ENCODE measurements at places on chromosomes 3 and 15.

- no peak for DNase-seq
Observed at GRCh38 chr3:123325766-123326256, 123.1 kb downstream of the ADCY5 start.

DNA sequence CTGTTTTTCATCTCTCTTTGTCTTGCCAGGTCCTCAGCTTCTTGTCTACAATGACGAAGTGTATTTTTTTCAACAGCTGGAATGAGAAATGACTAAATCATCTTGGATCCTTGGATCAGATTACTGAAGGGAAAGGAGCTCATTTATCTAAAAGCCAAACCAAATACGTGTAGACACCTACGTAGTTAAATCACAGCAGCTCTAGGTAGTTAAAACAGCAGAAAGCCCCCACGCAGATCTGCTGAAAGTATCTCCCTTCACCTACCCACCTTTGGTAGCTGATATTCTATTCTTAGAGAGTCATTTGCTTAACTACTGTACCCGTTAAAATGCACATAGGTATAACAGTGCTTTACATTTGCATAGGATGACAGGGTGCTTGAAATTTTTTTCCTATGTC lies 105.5 kb upstream of the WNT5A start:
- no peak for DNase-seq

GRCh38 chr3:72093270-72093991 lies 308.5 kb upstream of the PROK2 start:
- DNase-seq = no peak

DNA sequence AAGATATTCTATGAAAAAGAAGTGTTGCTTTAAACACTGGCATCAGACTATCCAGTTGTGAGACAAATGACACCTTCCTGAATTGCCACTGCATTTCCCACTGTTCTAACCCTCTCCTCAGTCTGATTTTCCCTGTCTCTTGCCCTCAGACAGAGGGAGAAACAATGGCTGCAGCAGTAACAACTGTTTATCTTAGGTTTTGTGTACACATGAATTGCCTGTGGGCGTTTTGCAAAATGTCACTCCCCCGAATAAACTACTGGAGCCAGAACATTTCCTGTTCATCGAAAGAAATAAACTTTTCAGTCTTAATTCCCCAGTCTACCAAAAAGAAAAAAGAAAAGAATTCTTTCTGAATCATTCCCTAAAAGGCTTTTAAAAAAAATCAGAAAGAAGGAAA lies 155.1 kb downstream of the MAGI1 start:
- DNase-seq = no peak

DNA sequence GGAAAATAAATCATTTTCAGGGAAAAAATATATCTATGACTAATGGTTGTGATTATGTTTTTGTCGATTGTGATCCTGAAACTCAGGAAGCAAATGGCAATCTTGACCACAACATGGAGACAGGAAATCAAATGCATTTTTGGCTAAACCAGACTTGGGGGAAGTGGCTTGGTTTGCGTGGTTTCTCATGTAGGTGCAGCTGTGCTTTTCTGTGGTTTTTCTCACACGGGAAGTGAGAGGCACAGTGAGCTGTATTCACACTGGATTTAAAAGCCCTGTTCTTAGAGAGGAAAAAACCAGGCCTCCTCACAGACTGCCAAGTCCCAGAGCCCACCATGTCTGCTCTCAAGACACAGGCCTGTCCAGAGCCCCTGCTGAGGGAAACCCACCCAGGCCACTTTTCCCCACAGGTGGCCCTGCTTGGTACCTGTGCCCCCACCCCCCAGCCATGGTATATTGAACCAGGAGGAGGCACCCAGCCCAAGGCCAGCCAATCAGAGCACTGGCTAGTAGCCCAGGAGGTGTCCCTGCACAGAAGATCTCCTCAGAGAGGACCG lies 46.1 kb downstream of the BTD start:
- DNase-seq = peak; percentile 97

GRCh38 chr3:18302517-18302916 lies 122.6 kb downstream of the SATB1 start:
- peak; percentile 14 for DNase-seq

- DNase-seq = no peak
Observed at GRCh38 chr3:41317298-41317697, 118.0 kb downstream of the CTNNB1 start.

DNA sequence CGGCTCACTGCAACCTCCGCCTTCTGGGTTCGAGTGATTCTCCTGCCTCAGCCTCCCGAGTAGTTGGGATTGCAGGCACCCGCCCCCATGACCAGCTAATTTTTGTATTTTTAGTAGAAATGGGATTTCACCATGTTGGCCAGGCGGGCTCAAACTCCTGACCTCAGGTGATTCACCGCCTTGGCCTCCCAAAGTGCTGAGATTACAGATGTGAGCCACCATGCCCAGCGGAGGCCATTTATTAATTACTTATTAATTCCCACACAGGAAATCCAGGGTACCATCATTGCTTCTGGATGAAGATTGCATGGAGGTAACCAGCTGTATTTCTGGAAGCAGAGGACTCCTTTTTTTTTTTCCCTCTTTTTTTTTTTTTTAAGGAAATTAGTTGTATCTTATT lies 37.8 kb downstream of the MAP4 start:
- no peak for DNase-seq

GRCh38 chr3:45560281-45560971 lies 34.1 kb upstream of the LIMD1 start:
- DNase-seq = no peak

DNA sequence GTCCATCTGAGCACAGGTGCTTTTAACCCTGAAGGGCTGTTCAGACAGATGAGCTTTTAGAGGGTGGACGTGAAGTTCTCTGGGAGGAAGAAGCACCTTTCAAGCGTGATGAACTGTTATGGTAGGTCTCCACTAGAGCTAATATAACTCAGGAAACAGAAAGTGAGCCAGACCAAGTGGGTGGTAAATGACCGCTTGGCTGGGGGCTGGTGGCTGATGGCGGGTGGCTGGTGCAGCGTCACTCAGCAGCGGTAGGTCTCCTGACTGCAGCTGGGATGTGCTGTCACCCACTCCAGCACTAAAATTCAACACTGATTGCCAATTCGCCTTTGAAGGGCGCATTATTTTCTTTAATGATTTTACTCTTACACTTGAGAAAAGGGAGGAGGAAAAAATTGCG lies 31.2 kb upstream of the LACTB start:
- DNase-seq = no peak

GRCh38 chr3:8641472-8641871 lies 3.1 kb downstream of the SSUH2 start:
- no peak for DNase-seq

DNA sequence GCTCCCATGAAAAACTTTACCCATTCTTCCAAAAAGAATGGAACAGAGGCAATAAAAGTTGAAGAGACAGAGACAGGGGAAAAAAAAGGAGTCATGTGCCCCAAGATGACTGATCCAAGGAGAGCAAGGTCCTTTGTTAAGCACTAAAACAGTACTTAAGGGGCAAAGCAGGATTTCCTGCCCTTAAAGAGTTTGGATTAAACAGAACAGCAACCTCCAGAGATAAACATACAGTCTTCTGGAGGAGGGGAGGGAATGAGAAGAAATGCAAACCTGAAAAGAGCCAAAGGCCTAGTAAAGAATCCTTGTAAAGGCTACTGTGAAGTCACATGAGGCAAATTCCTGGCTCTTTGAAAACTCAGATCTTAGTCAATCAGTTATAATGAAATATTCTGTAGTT lies 38.2 kb downstream of the SHQ1 start:
- no peak for DNase-seq

- no peak for DNase-seq
Observed at GRCh38 chr3:194286375-194287146, 64.6 kb downstream of the CPN2 start.

GRCh38 chr3:104631254-104631653 lies 735.5 kb upstream of the ALCAM start:
- DNase-seq = no peak

GRCh38 chr3:14345496-14346150 lies 56.8 kb upstream of the SLC6A6 start:
- DNase-seq = no peak

- DNase-seq = no peak
Observed at GRCh38 chr3:81891055-81891895, 129.8 kb upstream of the GBE1 start.

- no peak for DNase-seq
Observed at GRCh38 chr15:45704329-45705249, 69.8 kb downstream of the SQOR start.

GRCh38 chr3:47612178-47612577 lies 33.5 kb upstream of the CSPG5 start:
- DNase-seq = peak; percentile 60

DNA sequence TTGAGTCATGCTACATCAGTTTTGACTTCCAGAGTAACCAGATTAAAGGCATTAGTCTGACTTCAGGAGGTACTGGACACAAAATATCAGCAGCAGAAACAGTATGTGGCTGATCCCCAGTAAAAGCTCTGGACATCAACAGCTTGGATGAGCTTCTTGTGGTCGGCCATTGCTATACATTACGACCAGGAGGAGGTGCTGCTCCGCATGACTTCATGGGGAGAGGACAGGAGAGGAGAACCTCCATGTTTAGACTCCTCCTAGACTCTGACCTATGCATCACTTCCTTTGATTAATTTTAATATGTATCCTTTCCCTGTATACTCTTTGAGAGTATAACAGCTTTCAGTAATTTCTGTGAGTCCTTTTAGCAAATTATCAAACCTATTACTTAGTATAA lies 285.6 kb upstream of the ARHGEF26 start:
- DNase-seq = no peak

- DNase-seq = peak; percentile 85
Observed at GRCh38 chr3:159882790-159883779, 105.5 kb upstream of the IL12A start.

GRCh38 chr3:52800079-52800478 lies 5.5 kb downstream of the ITIH3 start:
- no peak for DNase-seq

- DNase-seq = no peak
Observed at GRCh38 chr15:96914081-96914480, 583.6 kb downstream of the NR2F2 start.

DNA sequence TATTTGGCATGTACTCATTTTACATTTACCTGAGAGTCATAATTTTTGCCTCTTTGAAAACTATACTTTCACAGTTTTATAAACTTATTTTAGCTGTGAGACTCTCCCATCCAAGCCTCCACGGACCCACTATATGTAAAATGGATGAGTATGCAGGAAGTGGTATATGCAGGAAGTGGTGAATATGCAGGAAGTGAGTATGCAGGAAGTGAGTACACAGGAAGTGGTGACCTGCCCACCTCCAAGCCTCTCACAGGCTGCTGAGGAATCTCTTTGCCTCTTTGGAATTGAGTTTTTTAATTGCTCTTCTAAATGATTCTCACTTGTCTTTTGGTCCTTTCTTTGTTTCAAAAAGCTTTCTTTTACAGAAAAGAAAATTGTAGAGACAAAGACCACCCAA lies 85.2 kb downstream of the KBTBD8 start:
- DNase-seq = no peak

- no peak for DNase-seq
Observed at GRCh38 chr15:77804210-77804609, 171.5 kb upstream of the LINGO1 start.
